ENCODE measurements at places on chromosomes 16 and 17.

- DNase-seq: no peak
These were observed 691.6 kb downstream of the WWOX start for GRCh38 chr16:78791011-78791410.

DNA sequence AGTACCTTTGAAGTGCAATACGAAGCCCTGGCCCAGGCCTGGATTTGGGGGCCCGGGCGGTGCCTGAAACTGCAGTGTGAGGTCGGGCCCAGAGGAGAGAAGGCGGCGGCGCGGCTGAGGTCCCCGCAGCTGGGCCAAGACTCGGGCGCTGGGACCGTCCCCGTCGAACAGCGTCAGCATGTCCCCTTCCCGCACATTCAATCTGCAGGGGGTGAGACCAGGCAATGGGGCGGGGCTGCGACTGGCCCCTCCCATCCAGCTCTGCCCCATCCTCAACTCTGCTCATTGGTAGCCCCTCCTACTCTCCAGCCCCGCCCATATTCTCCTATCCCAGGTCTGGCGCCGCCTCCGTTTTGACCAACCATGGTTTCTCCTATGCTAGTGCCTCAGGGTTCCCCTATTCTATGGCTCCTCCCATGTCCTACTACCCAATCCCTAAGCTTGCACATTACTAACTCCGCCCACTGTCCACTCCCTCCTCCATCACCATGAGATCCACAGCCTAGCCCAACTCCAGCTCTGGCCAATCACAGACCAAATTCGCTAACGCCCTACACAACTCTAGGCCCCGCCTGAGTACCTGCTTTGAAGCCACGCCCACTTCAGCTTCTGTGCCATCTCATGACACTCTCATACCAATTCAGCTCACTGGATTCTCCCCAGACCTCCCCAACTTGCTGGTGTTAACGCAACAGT, 14.4 kb upstream of the CDIPT start:
- no peak for DNase-seq

- DNase-seq: peak; percentile 8
These were observed 19.7 kb downstream of the MAP2K6 start for GRCh38 chr17:69434164-69434579.

DNA sequence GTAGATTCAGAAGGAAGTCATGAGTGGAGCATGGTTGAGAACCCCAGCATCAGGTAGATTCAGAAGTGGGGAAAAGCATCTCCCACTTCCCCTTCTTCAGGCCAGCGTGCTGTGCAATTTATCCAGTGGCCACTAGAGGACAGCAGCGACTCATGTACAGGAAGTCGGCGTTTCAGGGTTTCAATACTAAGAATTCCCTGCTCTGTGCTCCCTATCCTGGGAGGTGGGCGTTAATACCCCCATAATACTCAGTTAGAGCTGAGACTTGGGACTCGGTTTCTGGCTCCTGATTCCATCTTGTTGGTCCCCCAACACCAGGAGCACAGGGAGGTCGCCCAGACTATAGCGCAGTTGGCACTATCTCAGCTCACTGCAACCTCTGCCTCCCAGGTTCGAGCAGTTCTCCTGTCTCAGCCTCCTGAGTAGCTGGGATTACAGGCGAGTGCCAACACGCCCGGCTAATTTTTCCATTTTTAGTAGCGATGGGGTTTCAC, 75.3 kb upstream of the AMZ2 start:
- peak; percentile 78 for DNase-seq

- no peak for DNase-seq
These were observed 199.3 kb downstream of the CDH8 start for GRCh38 chr16:61836804-61837393.

DNA sequence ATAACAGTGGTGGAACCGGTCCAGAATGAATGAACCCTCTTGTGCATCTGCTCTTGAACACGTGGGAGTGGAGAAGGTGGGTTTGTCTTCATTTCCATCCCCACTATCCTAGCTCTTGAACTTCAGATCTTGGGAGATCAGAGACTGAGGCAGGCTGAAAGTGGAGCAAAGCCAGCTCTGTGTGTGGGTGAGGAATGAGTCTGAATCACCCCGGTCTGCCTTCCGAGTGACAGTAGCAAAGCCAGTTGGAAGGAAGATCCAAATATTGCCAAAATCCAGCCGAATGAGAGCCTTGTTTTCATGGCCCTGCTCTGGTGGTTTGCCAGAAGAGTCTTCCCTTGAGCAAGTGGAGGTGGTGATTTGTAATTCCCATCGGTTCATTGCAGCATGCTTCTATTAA, 29.0 kb upstream of the ASIC2 start:
- DNase-seq: no peak

- DNase-seq: no peak
These were observed 1468.6 kb downstream of the CDH11 start for GRCh38 chr16:63653044-63653839.

DNA sequence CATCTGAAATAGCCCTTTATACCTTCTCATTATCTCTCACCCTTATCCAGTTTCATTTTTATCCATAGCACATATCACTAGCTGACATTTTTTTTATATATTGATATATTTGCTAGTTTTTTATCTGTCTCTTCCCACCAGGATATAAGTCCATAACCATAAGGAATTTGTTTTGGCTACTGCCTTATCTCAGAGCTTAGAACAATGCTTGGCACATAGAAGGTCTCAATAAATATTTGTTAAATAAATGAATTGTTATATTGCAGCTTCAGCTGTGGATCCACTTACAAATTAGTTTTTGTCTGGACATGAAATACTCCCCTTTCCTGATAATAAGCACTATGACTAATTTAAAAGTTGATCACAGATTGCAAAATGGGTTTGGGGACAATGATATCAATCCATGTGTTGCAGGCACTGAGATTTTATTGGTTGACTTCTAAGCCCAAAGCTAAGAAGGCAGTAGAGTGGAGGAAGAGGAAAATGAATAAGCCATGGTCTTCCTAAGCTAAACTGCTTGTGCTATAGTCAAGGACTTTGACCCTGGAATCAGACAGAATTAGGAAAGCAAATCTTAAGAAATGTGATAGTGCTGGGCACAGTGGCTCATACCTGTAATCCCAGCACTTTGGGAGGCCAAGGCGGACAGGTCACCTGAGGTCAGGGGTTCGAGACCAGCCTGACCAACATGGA, 31.9 kb upstream of the YPEL2 start:
- DNase-seq: no peak

GRCh38 chr16:50838165-50838564, 96.3 kb downstream of the CYLD start:
- DNase-seq: no peak

DNA sequence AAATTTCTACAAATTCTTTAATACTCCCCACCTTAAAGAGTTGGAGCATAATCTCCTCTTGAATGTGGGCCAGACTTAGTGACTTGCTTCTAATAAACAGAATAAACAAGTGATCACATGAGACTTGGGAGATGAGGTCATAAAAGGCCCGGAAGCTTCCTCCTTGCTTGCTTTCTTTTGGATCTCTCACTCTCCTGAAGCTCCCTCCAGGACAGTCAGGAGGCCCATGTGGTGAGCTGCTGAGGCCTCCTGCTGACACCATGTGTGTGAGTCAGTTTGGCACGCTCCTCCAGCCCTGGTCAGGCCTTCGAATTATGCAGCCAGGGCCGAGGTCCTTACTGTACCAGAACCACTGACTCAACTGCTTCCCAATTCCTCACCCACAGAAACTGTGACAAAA, 53.2 kb downstream of the NDEL1 start:
- DNase-seq: no peak

DNA sequence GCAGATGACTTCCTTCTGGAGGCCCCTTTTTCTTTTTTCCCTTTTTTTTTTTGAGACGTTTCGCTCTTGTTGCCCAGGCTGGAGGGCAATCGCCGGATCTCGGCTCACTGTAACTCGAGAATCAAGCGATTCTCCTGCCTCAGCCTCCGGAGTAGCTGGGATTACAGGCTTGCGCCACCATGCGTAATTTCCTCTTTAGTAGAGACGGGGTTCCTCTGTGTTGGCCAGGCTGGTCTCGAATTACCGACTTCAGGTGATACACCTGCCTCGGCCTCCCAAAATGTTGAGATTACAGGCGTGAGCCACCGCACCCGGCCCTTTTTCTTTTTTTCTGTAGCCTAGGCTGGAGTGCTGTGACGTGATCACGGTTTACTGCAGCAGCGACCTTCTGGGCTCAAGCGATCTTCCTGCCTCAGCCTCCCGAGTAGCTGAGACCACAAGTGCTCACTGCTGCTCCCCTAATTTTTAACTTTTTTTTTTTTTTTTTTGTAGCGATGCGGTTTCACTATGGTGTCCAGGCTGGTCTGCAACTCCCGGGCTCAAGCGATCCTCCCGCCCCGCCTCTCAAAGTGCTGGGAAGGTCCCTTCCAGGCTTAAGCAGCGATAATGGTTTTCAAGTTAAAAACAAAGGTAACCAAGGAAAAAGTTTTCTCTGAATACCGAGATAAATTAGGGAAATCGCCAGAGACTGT, 956 bp upstream of the IST1 start:
- no peak for DNase-seq
